ENCODE measurements at places on chromosomes 5 and 9. TPM values are rescaled to one million over a fixed set of nuclear protein-coding genes. Genes with fewer than 3 reads are reported as not detected.

Gene CA9
- 0.94 TPM for total RNA-seq

Gene SLC12A7
- total RNA-seq, result 30.8 TPM

Gene TUSC1
- total RNA-seq, result not detected

Gene CORO2A
- 15.8 TPM for total RNA-seq

Gene TNIP1
- 40.8 TPM for total RNA-seq

Gene GRAMD2B
- total RNA-seq, result 7.6 TPM

Gene VLDLR
- 19.1 TPM for total RNA-seq

Gene ABO
- total RNA-seq, result 0.31 TPM

Gene RAD17
- total RNA-seq, result 28.5 TPM

Gene IL4
- total RNA-seq, result not detected

Gene PCSK5
- 6.3 TPM for total RNA-seq

Gene MAP1B
- 67.1 TPM for total RNA-seq

Gene PKD2L2
- not detected for total RNA-seq

Gene DOCK8
- total RNA-seq, result 2.3 TPM

Gene KIF4B
- total RNA-seq, result 0.07 TPM

Gene IL9
- not detected for total RNA-seq

Gene CKS2
- 210 TPM for total RNA-seq

Gene HTR1A
- total RNA-seq, result 0.79 TPM

Gene RNF183
- not detected for total RNA-seq

Gene CDH6
- 10.8 TPM for total RNA-seq

Gene PHF24
- 0.68 TPM for total RNA-seq

Gene C9orf153
- not detected for total RNA-seq

Gene BAG1
- 66.4 TPM for total RNA-seq

Gene GBGT1
- total RNA-seq, result 9.3 TPM

Gene IFNA21
- total RNA-seq, result not detected

Gene RPL7A
- 2,895 TPM for total RNA-seq

Gene MYMK
- total RNA-seq, result not detected

Gene MEIKIN
- not detected for total RNA-seq

Gene NOTCH1
- total RNA-seq, result 71.6 TPM

Gene SCGB3A2
- 62.5 TPM for total RNA-seq

Gene SLC4A9
- total RNA-seq, result not detected

Gene TAF1L
- total RNA-seq, result not detected

Gene SH3TC2
- not detected for total RNA-seq

Gene PAX5
- total RNA-seq, result 0.75 TPM

Gene NADK2
- 12.2 TPM for total RNA-seq

Gene PNPLA7
- 1.6 TPM for total RNA-seq

Gene RARS1
- 97.5 TPM for total RNA-seq

Gene IFNA13
- not detected for total RNA-seq

Gene PDE6A
- total RNA-seq, result not detected

Gene TNFSF8
- not detected for total RNA-seq

Gene RASGRF2
- total RNA-seq, result 11.3 TPM

Gene DROSHA
- 106 TPM for total RNA-seq

Gene RHOBTB3
- total RNA-seq, result 6.6 TPM

Gene VCAN
- total RNA-seq, result 278 TPM

Gene TLX3
- total RNA-seq, result not detected

Gene NME5
- 0.66 TPM for total RNA-seq

Gene IL3
- not detected for total RNA-seq

Gene PCDHA9
- 0.46 TPM for total RNA-seq

Gene CATSPER3
- total RNA-seq, result 0.50 TPM

Gene TMEM8B
- 9.3 TPM for total RNA-seq
